ENCODE measurements at places on chromosomes 6 and 20.

GRCh38 chr20:38178581-38178980, 13.5 kb upstream of the TGM2 start:
- DNase-seq = no peak

GRCh38 chr6:144469144-144469575, 184.0 kb downstream of the UTRN start:
- no peak for DNase-seq

- DNase-seq = no peak
Measured at GRCh38 chr20:10240655-10241054, 22.0 kb downstream of the SNAP25 start.

DNA sequence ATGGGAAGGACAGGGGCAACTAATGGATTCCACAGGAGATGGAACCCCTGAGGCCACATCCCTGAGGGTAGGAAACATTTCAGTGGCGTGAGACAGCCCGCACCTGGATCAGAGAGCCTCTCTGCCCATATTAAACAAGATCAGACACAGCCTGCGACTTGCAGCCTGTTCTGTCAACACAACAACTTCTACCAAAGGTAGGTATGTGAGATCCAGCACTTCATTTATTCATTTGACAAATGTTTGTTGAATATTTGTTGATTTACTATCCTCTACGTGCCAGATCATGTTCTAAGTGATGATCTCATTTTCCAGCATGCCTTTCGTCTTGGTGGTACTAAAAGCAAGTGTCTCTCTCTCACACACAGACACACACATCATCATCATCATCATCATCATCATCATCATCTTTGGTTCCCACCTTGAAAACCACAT, 43.2 kb upstream of the NT5E start:
- no peak for DNase-seq

- DNase-seq = no peak
Measured at GRCh38 chr6:56528412-56528841, 114.3 kb downstream of the DST start.

DNA sequence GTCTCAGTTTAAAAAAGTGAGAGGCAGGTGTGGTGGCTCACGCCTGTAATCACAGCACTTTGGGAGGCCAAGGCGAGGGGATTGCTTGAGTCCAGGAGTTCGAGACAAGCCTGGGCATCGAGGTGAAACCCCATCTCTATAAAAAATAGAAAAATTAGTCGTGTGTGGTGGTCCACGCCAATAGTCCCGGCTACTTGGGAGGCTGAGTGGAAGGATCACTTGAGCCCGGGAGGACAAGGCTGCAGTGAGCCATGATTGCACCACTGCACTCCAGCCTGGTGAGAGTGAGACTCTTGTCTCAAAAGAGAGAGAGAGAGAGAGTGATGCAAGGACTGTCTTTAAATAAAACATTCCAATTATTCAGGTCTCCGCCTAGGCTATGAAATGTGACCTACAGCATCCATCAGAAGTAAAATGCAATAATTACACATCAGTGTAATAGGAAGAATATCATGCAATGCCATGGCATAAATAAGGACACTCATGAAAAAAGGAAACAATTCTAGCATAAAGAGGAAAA, 81.5 kb downstream of the SH3BGRL2 start:
- no peak for DNase-seq

DNA sequence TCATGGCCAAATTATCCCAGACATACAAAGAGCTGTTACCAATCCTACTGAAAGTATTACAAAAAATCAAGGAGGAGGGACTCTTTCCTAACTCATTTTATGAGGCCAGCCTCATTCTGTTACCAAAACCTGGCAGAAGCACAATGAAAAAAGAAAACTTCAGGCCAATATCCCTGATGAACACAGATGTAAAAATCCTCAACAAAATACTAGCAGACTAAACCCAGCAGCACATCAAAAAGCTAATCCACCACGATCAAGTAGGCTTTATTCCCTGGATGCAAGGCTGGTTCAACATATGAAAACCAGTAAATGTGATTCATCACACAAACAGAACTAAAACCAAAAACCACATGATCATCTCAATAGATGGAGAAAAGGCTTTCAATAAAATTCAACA, 109.2 kb downstream of the C6orf118 start:
- DNase-seq = no peak

GRCh38 chr6:37594895-37595294, 95.2 kb upstream of the CCDC167 start:
- no peak for DNase-seq

GRCh38 chr6:125213939-125214338, 60.4 kb downstream of the TPD52L1 start:
- no peak for DNase-seq

DNA sequence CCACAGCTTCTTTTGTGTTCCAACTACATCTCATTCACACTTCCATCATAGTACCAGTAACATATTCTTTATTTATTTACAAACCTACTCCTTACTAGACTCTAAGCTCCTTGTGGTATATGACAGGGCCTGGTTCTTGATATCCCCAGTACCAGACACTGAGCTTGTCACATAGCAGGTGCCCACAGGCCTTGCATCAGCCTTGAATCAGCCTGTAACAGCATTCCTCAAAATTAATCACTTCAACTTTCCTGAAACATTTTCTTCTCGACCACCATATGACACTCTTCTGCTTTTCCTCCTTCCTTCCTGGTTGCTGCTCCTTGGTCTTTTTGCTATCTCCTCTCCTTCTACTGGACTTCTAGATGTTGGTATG, 24.7 kb upstream of the SRPK1 start:
- no peak for DNase-seq

DNA sequence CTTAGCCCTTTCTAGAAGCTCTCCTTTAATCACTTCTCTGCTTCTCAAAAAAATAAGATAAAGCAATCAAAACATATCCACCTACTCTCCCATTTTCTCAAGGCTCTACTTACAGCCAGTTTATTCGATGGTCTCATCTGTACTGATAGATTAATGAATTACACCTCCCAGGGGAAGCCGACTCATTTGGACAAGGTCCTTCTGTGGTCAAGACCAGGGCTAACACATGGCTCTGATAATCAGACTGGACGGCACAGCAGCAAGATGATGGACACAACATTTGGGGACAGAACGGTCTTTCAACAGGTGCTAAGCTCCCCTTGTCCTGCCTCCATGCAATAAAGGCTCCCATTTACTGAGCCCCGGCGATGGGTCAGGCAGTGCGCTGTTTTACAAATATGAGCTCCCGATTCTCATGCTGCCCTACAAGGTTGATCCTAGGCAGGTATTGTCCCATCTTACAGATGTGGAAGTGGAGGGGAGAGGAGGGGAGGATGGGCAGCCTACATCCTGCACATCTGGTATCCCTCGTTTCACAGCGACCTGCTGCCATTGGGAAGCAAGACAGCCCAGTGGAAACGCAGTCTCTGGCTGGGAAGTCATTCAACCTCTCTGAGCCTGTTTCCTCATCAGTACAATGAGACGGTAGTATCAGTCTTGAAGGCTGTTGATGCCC, 15.7 kb downstream of the CPNE5 start:
- DNase-seq = no peak

DNA sequence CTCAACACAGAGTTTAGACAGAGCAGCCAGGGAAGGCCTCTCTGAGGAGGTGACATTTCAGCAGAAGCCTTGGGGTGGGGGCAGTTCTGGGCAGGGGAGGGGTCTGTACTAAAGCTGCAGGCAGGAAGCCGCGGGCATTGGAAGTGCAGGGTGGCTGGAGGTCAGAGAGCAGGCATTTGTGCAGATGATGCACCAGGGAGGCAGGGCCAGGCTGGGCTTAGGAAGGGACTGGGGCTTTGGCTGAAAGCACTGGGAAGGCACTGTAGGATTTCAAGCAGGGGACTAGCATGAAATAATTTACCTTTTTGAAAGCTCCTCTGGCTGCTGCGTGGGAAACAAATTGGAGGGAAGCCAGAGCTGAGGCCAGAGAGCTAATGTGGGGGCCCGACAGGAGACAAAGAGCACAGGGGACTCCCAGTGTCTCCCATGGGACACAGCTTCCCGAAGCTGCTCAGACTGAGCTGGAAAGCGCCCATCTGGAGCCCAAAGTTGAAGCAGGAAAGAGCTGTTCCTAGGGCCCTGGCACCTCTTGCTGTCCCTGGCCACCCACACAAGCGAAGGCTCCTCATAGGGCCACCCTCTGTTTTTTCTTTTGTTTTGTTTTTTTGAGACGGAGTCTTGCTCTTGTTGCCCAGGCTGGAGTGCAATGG, 19.3 kb downstream of the ADA start:
- DNase-seq = no peak

DNA sequence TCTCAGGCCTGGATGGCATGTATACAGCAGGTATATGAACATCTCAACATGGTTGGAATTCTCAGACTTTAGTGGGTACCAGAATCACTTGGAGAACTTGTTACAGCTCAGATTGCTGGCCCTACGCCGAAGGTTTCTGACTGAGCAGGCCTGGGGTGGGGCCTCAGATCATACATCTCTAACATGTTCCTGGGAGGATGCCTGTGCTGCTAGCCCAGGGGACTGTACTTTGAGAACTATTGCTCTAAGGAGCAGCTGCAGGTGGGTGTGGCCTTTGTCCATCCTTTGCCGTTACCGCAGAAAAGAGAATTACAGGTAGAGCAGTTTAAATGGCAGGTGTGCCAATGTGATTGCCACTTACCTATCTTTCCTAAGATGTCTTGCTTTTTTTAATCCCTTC, 310.5 kb upstream of the JAG1 start:
- no peak for DNase-seq

DNA sequence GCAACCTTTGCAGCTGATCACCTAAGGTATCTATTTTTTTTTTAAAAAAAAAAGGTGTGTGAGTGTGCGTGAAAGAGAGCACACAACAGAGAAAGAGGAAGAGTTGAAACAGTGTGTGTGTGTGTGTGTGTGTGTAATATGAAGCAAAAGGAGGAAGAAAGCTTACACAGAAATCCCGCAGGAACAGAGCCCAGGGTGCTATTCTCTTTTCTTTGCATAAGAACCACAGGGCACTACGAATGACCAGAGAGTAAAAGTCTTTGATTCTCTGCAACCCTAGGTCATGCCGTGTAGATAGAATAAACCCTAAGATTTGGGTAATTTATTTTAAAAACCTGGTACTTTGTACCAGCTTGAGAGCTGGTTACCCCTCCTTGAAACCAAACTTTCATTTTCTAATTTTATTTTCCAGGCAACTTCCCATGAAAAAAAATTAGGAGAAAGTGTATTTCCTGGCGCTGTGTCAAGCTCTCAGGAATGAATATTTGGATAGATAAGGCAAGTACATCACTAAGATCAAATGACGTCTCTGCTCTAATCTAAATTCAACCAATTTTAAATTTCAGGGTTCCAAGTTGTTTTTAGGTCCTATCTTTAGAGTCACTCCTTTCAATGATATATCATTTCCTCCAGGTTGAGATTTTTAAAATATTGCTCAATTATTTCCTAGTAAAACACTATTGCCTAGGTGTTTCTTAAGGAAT, 47.9 kb upstream of the ID4 start:
- peak; percentile 55 for DNase-seq

GRCh38 chr6:48505621-48506020, 394.6 kb upstream of the PTCHD4 start:
- no peak for DNase-seq

DNA sequence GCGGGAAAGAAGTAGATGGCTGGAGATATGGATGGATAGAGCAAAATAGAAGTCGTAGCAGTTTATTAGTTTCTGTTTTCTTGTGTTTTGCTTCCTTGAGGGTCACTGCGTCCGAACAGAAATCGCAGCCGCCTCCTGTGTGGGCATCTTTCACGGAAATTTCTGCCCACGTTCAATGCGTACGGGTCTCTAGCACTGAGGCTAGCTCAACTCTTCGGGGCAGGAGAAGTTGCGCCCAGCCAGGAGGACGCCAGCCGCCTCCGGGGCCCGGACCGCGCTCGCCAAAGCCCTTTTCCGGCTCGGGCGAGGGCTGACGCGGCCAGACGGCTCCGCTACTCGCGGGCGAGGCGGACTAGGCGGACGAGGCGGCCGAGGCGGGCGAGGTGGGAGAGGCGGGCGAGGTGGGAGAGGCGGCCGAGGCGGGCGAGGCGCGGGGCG, 814 bp downstream of the TFAP2B start:
- DNase-seq = no peak

DNA sequence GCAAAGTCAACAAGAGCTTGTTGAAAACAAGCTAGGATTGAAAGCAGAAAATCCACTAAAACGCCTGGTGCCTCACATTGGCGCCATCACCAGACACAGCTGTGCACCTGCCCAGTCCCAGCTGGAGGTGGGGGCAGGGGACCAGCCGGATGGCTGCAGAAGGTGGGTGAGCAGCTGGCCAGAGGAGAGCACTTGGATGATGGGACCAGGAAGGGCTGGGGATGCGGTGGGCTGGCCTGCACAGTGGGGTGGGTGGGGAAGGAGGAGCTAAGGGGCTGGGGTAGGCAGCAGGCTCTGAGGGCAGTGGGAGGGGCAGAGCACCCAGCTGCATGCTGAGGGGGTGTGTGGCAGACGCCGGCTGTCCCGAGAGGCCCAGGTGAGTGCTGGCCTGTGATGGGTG, 7.1 kb downstream of the CABLES2 start:
- DNase-seq = no peak

GRCh38 chr6:43760210-43761168, 9.5 kb upstream of the VEGFA start:
- no peak for DNase-seq

DNA sequence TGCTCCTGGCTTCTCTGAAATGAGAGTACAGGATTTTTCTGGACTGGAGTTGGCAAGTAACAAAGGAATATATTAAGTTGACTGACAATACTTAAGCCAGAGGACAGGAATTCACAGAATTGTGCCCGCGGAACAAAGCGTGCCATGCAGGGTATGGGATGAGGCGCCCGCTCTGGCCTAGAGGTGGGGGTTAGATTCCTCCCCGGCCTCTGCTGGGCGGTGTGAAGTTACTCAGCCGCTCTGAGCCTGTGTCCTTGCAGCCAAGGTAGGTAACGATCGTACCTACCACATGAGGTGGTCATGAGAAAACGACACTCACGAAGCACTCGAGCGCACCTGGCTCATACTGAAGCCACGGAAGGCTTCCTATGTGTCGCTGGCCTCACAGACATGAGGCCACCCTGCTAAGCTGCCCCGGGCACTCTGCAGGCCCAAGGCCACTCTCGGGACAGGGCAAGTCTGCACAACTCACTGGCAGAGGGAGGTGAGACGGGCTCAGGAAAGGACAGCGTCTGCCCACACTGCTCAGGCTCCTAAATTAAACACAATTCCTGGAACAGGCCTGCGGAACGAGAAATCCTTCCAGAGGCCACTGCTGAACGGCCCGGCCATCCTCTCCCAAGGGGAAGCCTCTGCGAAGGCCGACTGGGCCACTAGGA, 70.8 kb downstream of the PSMG4 start:
- no peak for DNase-seq

- DNase-seq = no peak
Measured at GRCh38 chr20:14838663-14839628, 501.5 kb upstream of the FLRT3 start.

DNA sequence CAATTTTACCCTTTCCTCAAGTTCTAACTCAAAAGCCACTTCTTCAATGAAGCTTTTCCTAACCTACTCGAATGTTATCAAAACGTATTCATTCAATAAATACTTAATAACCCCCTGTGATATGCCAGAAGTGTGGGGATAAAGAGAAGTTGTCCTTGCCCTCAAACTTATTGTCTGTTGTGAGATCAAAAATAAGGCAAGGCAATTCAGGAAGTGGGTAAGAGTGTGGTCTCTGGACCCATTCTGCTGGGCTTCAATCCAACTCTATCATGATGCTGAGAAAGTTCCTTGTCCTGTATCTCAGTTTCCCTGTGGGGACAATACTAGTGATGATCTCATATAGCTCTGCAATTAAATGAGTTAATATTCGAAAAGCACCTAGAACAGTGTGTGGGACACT, 92.8 kb downstream of the PRDM1 start:
- DNase-seq = peak; percentile 13

Measured in Kasumi-1 (cell line).